ENCODE measurements at places on chromosomes 6 and 20. TPM values are rescaled to one million over a fixed set of nuclear protein-coding genes. Genes with fewer than 3 reads are reported as not detected.

The DLL1 gene
- 0.15 TPM for total RNA-seq

The RIMS1 gene
- not detected for total RNA-seq

The FAM83B gene
- total RNA-seq = not detected

The LAMA2 gene
- 0.30 TPM for total RNA-seq

The DLK2 gene
- total RNA-seq = 7.0 TPM

The NHLRC1 gene
- total RNA-seq = 1.8 TPM

The NKX2-2 gene
- not detected for total RNA-seq

The MUC22 gene
- not detected for total RNA-seq

The GTSF1L gene
- not detected for total RNA-seq

The HLA-DQB2 gene
- not detected for total RNA-seq

The C2 gene
- 0.31 TPM for total RNA-seq

The MATN4 gene
- total RNA-seq = 0.09 TPM

The FAM217A gene
- total RNA-seq = not detected

The MMUT gene
- total RNA-seq = 6.5 TPM

The DPM1 gene
- 72.2 TPM for total RNA-seq

The PNLDC1 gene
- 0.10 TPM for total RNA-seq

Data from A549 treated with Mapracorat at 1 μM for 4 hours (cell line).